ENCODE measurements at places on chromosomes 13 and 19.

DNA sequence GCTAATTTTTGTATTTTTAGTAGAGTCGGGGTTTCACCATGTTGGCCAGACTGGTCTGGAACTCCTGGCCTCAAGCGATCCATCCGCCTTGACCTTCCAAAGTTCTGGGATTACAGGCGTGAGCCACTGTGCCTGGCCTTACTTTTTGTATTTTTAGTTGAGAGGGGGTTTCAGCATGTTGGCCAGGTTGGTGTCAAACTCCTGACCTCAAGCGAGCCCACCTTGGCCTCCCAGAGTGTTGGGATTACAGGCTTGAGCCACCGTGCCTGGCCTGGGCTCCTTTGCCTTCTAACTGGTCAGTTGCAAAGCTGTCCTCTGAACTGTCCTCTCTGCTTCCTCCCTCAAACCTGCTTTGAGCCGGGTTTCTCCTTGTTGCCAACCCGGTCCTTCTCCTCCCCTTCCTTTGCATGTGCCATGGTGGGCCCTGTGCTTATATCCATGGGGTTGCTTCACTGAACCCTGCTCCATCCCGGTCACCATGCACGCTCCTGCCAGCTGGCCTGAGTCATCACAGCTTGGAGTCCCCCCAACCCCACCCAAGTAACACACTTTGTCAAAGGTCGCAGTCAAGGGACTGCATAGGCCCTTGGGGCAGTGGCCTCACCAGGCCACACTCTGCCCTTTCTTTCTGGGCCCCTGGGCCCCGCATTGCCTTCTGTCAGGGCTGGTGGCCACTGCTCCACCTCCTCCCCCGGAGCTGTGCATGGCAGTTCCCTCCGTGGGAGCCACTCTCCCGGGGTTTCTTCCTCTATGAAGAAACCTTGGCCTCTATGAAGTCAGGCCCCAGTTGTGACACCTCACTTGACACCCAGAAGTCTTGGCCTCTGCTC, 21.2 kb downstream of the WTIP start:
- DNase-seq = no peak

DNA sequence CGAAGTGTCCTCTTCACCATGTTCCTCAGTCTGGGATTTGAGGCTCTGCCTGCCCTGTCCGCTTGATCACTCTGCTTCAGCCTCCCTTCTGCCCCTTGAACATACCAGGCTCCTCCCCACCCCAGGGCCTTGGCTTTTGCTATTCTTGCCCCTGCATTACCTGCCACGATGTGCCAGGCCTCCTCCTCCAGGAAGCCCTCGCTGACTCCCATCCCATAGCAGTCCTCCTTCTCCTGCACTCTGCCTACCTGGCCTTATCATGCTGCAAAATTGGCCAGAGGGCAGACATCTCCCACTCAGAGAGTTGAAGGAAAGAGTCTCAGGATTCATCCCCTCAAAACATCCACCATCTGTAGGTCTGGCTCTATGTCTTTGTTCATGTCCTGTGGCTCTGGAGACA, 2.2 kb downstream of the YJEFN3 start:
- DNase-seq = no peak

GRCh38 chr13:98286799-98287198, 109.7 kb upstream of the RNF113B start:
- DNase-seq = no peak

DNA sequence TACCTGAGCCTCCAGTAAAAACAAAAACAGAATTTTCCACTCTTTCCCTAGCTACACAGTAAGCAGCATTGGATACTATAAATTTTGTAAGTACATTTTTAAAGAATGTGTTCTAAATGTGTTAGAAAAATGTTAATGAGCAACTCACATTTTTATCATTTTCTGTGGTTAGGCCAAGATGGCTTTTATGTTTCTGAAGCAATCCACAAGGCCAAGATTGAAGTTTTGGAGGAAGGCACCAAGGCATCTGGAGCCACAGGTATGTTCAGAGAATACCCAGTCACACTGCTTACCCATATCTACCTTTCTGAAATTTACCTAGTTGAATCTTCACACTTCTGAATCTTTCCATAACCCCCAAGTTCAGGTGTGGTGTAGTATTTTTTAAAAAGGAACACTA, 21.6 kb downstream of the SERPINE3 start:
- no peak for DNase-seq

DNA sequence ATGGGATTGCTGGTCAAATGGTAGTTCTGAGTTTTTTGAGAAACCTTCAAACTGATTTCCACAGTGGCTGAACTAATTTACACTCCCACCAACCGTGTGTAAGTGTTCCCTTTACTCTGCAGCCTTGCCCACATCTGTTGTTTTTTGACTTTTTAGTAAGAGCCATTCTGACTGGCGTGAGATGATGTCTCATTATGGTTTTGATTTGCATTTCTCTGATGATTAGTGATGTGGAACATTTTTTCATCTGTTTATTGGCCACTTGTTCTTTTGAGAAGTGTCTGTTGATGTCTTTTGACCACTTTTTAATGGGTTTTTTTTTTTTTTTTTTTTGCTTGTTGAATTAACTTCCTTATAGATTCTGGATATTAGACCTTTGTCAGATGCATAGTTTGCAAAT, 4.3 kb downstream of the CAB39L start:
- no peak for DNase-seq

DNA sequence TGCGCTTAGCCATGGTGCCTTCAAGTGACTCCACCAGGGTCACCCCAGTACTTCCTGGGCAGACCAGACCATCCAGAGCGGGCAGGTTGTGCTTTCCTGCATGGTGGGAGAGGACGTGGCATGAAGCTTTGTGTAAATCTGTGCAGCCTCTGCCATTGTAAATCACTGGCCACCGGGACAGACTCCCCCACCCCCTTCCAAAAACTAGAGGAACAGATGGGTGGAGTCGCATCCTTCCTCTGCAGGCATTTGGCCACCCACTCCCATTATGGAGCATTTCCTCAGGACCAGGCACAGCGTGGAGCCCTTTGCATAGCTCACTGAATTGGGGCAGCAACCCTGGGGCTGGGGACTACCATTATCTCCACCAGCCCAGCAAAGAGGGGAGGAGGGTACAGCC, 8.2 kb downstream of the BCKDHA start:
- no peak for DNase-seq

- DNase-seq = no peak
Measured at GRCh38 chr19:7349961-7350711, 1.4 kb downstream of the ARHGEF18 start.

GRCh38 chr13:43360892-43361610, 337.7 kb downstream of the DNAJC15 start:
- DNase-seq = no peak

- peak; percentile 66 for DNase-seq
Measured at GRCh38 chr13:114100446-114101357, 31.7 kb downstream of the RASA3 start.

- DNase-seq = no peak
Measured at GRCh38 chr13:26540334-26540733, 17.1 kb upstream of the WASF3 start.

GRCh38 chr13:96533408-96533807, 443.5 kb downstream of the HS6ST3 start:
- no peak for DNase-seq

DNA sequence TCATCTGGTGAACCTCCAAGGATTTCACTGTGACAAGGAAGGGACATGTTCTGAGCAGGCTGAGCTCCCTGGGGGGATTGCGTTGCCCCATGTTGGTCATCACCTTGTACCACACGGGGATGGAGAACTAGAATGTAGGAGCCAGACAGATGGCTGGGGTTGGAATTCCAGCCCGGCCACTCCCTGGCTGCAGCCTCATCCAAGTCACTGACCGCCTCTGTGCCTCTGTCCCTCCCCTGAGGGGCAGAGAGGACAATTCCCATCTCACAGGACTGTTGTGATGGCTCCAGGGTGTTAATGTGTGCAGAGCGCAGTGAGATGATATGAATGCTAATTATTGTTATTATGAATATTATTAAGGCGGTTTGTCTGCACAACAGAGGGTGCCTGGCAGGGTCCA, 24.1 kb downstream of the ADGRL1 start:
- DNase-seq = no peak

DNA sequence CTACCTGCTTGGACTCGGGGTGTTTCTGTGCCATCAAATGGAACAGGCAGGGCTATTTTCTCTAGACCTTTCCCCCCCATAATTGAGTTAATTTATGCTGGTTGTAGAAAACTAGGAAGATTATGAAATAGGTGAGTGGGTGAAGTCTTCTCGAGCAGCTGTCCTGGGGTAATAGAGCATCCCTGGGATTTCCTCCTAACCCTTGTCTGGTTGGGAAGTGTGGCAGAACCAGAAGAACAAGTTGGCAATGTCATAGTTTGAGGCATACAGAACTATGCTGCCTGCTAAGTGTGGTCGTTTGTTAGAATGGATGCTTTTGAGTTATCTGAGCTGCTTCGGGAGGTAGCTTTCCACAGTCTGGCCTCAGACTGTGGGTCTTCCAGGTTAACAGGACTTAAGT, 3.7 kb downstream of the GATAD2A start:
- no peak for DNase-seq

DNA sequence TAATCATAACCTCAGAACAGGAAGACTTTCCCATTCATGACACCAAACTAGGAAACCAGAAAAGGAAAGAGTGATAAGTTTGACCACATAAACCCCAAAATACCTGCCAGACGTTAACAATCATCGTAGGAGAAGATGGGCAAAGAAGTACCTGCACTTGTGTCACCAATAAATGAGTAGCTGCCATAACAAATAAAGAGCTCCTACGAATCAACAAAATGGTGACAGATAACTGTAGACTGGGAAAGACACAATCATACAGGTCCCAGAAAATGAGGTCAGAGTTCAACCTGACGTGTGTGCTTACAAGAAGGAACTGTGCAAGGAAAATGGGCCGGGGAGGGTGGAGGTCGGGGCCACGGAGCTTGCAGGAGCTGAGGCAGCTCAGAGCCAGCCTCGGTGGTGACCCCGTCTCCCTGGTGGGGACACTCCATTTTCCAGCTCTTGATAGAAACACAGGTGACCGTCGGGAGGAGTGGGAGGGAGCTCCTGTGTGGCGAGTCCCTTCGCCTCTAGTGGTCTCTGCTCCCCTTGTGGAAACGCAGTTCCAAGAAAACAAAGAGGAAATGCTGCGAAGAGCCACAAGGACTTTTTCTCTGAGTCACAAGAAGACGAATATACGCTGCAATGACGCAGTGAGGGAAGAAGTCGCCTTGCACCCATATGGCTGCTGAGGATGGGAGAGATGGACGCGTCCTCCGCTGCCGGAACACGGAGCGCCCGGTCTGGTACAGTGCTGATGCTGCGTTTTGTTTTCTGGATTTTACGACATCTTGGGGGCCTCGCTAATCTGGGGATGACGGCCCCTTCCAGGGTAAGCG, 9.5 kb downstream of the PIP5K1C start:
- no peak for DNase-seq

GRCh38 chr13:41352935-41353840, 42.1 kb downstream of the NAA16 start:
- DNase-seq = peak; percentile 9

- DNase-seq = no peak
Measured at GRCh38 chr19:46978171-46978869, 41.3 kb upstream of the NPAS1 start.

DNA sequence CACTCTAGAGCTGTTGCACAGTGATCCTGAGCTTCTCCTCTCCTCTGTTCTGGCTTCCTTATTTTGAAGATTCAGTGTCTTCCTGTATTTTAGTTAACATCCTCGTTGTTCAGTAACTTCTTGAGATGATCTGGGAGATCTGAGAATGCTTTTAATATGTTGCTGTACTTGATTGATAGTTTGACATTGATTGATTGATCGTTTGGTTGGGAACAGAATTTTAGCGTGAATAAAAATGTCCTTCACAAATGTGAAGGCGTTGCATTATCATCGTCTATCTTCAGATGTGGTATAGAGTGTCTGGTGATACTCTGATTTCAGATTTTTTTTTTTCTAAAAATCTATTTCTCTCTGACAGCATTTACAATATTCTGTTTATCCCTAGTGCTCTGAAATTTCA, 80.1 kb upstream of the KLF12 start:
- DNase-seq = no peak

DNA sequence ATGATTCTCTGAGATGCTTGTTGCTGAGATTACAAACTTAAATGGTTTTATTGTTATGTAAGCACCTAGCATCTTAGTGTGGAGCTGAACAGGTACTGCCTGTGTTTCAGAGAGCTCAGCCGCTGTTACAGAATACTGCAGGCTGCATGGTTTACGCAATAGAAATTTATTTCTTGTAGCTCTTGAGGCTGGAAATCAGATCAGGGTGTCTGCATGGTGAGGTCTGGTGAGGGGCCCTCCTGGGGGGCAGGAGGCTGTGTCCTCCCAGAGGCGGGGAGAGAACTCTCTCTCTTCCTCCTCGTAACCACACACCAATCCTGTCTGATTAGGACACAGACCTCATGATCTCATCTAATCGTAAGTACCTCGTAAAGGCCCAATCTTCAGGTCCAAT, 13.1 kb downstream of the ATP11A start:
- DNase-seq = no peak

DNA sequence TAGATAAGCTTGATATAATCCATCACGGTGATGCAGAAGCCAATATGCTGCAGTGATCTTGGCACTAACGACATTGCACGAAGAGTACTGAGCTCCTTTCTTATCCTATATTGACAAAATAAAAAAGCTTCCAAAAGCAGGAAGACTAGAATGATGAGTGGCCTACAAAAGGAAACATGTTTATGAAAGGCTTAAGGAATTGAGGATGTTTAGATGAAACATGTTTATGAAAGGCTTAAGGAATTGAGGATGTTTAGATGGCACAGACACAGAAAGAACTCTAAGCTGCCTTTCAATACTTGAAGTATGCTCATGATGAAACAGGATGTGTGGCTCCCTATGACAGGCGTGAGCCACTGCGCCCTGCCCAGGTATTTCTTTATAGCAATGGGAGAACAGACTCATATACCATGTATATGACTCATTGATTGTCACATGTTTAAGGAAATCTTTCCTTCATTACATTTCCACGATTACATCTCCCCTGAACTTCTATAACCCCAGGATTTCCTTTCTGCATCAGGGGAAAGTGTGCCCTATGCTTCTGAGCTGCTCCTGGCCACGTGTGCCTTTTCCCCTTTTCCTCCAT, 690.8 kb upstream of the ARGLU1 start:
- DNase-seq = no peak

DNA sequence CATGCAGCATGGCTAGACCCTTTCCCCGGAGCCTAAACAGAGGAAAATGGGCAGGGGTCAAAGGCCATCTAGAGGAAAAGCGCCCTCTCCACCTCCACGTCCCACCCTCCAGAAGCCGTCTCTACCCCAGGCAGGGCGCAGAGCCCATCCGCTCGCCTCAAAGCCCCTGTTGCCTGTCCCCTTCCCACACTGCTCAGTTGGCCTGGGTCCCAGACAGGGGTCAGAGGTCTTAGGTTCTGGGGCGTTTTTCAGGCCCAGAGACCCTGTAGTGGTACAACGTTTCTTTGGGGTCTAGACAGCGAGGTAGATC, 285 bp downstream of the TMEM143 start:
- DNase-seq = no peak

DNA sequence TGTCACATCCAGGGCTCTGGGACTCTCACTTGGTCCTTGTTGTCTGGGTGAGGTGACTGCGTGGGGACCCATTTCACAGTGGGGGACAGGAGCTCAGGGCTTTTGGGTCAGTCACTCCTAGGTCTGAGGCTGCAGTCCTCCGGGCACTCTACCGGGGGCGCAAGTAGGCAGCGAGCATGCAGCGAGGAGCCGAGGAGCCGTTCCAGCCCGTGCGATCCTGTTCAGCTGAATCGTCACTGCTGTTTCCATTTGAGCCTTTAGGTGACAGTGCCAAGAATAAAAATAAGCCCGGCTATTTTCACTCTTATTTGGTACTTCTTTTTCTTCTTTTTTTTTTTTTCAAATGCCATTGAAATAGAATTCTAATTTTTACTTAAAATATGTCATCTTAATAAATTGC, 126.5 kb downstream of the ZNF536 start:
- DNase-seq = no peak

Measured in GM12891 (cell line).